ENCODE measurements at places on chromosomes 12 and 14. TPM values are rescaled to one million over a fixed set of nuclear protein-coding genes. Genes with fewer than 3 reads are reported as not detected.

The HNRNPC gene
- 629 TPM for total RNA-seq

The TMEM63C gene
- total RNA-seq, result not detected

The TEX22 gene
- 0.44 TPM for total RNA-seq

The HPD gene
- 1.3 TPM for total RNA-seq

The OR4E2 gene
- total RNA-seq, result not detected

The TEX52 gene
- total RNA-seq, result not detected
